Esophagus muscularis mucosa (tissue), 4 donors: ENCODE measurements at places on chromosomes 16 and 17. TPM values are rescaled to one million over a fixed set of nuclear protein-coding genes. Genes with fewer than 3 reads are reported as not detected.

Gene CIITA
- total RNA-seq = 10.0 TPM

Gene IKZF3
- 3.8 TPM for total RNA-seq

DNA sequence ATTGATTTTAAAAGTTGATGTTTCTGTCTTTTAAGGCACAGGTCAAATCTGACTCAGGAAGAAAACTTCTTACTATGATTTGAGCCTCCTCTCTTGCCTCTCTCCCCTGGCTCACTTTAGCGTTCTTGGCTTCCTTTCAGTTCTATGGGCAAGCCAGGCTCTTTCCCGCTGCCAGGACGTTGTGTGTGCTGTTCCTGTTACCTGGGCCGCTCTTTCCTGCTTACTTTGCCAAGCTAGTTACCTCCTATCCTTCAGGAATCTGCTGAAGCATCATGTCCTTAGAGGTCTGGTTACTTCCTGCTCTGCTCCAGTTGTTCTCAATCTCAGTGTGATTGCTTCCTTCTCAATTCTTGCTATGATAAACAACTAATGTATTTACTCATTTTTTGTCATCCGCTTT, 1108.5 kb upstream of the EEF2KMT start:
- DNase-seq = no peak

DNA sequence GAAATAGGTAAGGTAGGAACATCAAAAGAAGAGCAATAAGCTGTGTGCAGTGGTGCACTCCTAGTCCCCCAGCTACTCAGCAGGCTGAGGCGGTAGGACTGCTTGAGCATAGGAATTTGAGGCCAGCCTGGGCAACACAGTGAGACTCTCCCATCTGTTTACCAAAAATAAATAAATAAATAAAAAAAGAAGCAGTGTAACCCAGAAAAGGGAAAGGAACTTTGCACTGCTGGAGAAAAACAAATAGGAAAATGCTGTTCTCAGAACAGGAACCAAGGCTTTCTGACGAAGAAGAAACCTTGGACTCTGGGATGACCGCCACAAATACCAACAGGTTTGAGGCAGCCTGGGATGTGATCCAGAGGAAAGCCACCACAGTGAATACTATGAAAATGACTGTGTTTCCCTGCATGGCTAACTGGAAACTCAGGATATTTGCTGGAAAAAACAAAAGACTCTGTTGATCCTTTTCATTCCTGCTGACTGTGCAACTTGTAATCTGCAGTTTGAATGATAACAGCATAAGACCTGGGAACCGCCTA, 41.2 kb downstream of the TTC19 start:
- DNase-seq = no peak

Gene CCDC78
- total RNA-seq = 0.33 TPM

GRCh38 chr16:47713225-47713595, 252.1 kb downstream of the PHKB start:
- no peak for DNase-seq

Gene HOXB3
- 23.8 TPM for total RNA-seq

- no peak for DNase-seq
Measured at GRCh38 chr17:45221081-45222013, at the start of gene FMNL1. FMNL1 (plus strand) TSS chr17:45221885; CDS start chr17:45222125, 240 bp downstream.

DNA sequence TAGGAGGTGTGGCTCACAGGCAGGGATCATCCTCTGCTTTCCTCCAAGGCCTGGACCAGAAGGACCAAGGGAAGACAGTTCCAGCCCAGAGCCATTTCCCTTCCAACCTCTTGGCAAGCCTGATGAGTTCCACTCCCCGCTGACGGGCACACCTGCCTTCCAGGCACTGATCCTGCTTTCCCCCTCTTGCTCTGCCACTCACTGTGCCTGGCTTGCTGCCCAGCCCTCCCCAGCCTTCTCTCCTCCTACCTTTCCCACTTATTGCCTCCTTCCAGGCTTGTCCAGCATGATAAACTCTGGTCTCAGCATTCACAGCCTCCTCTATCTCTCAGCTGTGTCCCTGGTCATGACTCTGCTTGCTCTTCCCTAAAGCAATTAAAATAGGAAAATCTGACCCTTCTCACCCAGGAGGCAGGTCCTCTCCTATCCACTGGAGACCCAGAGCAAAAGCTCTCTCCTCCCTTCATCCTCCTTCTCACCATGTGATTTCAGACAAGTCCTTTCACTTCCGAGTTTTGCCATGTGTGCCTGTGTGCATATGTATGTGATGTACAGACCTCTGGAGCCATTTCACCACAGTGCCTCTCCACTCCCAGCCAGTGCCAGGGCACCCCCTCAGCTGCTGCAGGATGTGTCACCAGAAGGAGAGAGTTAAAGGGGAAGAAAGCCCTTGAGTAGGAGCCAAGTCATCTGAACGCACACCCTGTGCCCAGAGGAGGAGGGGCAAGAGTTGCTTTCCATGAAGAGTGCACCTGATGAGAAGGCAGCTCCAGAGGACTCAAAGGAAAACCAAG, 13.4 kb upstream of the TMEM170A start:
- no peak for DNase-seq

DNA sequence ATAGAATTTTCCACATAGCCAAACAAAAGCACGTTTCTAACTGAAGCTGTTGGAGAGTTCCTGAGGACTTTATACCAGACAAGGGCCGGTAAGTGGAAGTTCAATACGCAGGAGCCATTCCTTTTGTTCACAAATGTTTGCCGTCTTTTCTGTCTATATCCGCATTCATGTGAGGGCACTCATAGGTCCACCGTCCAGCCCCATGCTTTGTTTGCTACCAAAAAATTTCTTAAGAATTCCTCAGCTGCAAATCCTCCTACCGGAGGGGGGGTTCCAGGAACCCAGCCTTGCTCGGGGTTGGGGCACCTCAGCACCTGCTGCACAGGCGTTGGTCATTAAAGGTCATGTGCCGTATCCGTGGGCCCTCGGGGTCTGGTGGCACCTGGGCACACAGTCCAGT, 276.8 kb downstream of the SEC14L1 start:
- no peak for DNase-seq

DNA sequence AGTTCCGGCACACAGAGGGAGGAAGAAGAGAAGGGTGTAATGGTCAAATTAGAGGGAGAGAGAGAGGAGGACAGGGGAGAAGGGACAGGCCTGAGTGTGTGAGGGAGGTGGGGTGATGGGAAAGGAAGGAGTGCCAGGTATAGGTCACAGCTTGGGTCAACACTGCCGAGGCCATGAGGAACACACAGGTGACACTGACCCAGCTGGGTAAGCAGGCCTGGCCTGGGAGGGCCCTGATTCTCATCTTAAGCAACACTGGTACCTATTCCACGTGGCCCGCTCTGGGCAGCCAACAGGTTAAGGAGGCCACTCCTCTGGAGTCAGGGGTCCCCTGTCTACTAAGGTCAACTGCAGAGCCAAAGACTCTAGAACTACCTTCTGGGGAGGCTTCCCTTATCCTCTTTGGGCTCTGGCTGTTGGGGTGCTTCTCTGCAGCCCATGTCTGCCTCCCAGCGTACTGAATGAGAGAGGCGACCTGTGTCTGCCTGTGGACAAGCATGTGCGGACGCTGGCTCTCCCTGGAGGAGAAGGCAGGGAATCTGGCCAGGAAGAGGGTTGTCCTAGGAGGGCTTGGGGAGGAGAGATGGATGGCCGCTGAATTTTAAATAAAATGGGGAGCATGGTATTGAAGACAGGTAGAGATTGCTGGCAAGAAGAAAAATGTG, 57.6 kb downstream of the RGS9 start:
- DNase-seq = no peak

Gene CMTM2
- not detected for total RNA-seq

Gene RABEP2
- 17.9 TPM for total RNA-seq

- DNase-seq = no peak
Measured at GRCh38 chr17:65121916-65122806, 15.0 kb upstream of the RGS9 start.

- DNase-seq = no peak
Measured at GRCh38 chr17:64459284-64459747, 10.4 kb downstream of the MILR1 start.

- DNase-seq = peak; percentile 42
Measured at GRCh38 chr16:9465161-9465560, 373.7 kb downstream of the HAPSTR1 start.

DNA sequence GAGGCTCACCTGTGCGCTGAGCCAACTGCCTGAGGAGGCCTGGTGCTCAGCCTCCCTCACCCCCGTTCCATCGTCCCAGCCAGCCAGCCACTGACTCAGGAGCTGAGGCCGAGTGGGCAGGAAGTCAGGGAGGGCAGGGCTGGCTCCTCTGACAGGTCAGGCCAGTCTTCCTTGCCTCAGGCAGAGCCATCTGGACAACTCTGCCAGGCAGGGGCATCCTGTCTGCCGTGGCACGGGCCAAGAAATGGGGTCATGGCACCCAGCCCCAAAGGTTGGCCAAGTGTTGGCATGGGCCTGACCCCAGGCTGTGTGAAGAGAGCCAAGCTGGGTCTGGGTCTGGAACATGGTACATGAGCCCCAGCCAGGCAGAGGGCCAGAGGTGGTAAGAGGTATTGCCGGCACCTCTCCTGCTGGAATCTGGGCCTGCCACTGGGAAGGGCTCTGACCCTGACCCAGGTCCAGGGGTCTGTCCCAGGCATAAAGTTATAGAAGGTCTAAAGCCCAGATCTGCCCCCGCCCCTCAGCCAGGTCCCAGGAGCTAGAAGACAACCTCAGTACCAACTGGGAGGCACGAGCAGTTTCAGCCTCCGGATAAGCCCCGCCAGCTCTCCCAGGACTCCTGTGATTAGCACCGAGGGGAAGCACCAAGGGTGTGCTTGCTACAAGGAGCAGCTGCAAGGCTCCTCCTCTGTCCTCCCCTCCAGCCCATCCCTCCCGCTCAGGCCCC, 2.5 kb upstream of the VASN start:
- DNase-seq = no peak

DNA sequence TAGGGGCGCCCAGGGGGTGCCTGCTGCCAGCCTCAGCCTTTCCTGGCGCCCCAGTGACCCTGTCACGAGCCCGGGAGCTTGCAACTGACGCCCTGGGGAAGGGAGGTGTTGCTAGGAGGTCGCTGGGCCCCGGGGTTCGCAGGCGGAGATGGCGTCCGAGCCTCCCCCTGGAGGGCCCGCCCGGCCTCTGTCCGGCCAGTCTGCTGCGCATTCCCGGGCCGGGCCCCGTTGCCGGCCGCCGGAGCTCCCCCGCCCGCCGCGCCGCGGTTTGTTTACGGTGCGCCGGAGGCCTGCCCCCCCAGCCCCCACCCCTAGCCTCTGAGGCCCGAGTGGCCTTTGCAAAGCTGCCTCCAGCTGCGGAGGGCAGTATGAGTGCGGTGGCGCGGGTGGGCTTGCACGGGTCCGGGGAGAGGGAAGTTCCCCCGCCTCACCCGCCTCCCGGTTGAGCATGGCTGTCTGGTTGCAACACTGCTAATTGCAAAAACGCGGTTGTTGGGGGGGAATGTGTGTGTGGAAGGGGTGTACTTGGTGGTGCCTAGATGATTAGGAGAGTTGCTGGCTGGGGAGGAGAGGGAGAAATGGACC, 514 bp downstream of the THRA start:
- DNase-seq = peak; percentile 92

DNA sequence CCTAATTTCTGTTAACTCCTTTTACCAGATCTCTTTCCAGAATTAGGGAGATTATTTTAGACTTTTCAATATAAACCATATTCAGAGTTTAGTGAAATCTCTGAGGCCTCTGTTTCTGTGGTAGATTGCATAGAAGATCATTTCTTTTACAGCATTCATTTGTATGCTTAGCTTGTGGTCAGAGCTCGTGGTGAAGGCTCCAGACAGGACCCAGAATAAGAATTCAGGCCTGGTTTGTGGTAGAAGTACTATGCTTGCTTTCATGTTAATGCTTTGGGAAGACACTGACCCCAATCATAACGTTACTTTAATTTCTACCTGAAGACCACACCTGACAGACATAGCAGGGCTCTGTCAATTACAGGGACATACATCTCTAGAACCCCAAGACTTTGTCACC, 258.1 kb downstream of the FTO start:
- DNase-seq = no peak

Gene SOX15
- 14.6 TPM for total RNA-seq

Gene KRT25
- total RNA-seq = not detected

Gene MT2A
- 27.0 TPM for total RNA-seq

DNA sequence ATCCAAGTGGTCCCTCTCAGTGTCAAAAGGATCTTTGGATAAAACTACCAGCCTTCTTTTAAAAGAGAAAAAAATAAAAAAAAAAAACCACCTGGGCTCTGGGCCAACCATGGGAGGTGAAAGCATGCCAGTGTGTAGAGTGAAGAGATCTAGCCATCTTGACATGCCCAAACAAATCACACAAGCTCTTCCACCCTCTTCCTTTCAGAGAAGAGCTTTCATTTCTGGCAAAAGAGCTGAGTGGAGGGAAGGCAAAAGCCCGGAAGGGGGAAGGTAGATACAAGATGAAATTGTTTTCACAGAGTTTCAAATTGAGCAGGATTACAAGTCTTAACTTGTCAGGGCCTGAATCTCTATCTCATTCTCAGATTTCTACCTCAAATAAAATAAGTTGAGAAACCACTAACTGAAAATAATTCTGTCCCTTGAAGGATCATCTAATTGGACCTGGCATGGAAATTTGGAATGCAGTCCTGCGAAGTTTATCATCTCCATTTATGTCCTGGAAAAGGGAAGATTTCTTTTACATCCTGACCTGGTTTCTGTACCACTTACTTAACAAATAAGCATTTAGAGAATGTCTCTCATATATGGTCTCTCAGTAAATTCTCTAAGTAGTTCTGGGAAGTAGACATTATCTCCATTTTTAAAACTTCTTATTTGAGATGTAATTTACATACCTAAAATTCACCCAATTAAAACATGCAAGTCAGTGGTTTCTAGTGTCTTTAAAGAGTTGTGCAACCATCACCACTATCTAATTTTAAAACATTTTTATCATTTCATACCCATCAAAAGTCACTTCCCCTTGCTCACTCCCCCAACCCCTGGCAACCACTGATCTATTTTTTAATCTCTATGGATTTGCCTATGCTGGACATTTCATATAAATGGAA, 93.7 kb downstream of the TANGO6 start:
- no peak for DNase-seq

Gene SP6
- 0.71 TPM for total RNA-seq

- DNase-seq = no peak
Measured at GRCh38 chr17:35870906-35871819, 2.5 kb upstream of the HEATR9 start.

Gene HYDIN
- 2.6 TPM for total RNA-seq

Gene ACAP1
- 11.4 TPM for total RNA-seq

DNA sequence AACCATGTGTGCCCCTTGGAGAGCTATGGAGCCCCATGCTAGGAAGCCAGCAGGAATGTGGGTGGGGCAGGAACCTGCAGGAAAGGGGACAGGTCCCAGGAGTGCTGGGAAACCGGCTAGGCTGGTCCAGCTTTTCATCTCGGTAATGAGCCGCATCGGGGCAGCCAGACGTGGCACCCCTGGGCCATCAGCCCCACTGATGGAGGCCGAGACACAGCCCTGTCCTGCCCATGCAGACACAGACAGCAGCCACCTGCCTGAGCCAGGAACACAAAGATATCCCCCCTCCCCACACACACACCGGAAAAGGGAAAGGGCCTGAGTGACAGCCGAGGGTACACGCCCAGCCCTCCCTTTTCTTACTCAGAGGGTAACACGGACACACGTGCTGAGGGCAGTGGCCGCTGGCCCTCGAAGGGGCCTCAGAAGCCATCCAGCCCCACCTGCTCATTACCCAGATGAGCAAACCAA, 18.1 kb downstream of the PPL start:
- no peak for DNase-seq
